ENCODE measurements at places on chromosomes 1 and 21. TPM values are rescaled to one million over a fixed set of nuclear protein-coding genes. Genes with fewer than 3 reads are reported as not detected.

DNA sequence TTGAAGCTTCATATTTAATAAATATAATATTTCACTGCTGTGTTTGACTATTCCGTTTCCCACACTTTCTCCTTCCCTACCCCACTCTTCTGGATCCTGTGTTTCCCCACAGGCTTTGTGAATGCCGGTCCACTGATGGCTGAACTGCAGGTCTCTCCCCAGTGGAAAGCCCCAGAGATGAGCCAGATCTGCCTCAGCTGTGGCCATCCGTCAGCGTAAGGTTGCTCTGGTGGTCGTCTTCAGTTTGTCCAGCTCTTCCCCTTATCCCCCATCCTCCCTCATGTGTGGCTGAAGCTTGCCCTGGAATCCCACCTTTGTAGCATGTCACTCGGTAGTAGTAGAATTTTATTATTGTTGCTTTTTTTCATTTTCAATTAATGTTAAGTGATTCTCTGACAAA lies 11.4 kb downstream of the SMAP2 start:
- no peak for DNase-seq

DENND2D gene
- total RNA-seq, result 43.4 TPM

DNA sequence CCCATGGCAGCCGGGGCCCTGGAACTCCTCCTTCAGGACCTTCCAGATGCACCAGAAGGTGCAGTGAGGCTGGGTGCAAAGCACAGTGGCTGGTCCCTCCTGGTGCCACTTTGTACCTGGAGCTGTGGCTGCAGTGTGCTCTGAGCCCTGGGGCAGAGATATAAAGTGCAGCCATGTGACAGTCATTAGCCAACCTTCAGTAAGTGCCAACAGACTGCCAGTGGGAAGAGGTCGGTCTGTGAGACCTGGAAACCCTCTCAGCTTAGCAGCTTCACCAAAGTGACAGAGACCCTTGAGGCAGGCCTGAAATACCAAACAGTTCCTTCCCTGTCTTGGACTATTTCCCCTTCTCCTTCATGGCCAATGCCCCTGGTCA lies 26.7 kb upstream of the NGF start:
- no peak for DNase-seq

GRCh38 chr1:93501399-93501798 lies 53.5 kb downstream of the FNBP1L start:
- no peak for DNase-seq

GRCh38 chr1:39542924-39543323 lies 33.7 kb downstream of the PABPC4 start:
- DNase-seq, result no peak

DNA sequence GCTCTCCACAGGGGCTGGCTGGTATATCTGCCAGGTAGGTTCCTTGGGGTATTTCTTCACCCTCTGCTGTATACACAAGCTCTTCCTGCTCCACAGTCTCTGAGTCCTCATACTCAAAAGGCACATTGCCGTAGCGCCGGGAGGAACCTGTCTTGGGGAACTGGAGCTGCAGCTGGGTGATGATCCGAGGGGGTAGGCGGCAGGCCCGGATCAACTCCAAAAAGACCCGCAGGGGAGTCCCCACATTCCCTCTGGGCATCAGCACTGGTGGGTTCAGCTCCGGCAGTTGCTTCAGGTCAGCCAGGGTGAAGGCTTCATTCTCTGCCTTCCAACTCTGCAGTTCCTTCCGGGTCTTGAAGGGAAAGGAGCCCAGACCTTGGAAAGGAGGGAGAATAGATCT lies 2.9 kb downstream of the GPATCH3 start:
- DNase-seq, result no peak

DNA sequence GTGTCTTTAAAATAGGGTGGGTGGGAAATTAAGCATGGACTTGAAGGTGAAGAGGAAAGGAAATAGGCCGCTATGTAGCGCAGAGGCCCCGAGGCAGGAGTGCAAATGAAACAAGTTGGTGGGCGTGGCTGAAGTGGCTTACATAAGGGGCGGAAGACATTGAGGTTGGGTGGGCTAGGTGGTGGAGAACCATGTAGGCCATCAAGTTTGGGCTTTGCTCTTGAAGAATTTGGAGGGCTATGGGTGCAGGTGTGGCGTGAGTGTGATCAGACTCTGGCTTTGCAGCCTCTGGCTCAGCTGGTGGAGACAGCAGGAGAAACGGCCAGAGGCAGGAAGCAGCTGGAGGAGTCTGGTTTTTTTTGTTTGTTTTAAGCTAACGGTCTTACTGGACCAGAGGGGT lies 6.7 kb downstream of the SLFNL1 start:
- DNase-seq, result no peak

DNA sequence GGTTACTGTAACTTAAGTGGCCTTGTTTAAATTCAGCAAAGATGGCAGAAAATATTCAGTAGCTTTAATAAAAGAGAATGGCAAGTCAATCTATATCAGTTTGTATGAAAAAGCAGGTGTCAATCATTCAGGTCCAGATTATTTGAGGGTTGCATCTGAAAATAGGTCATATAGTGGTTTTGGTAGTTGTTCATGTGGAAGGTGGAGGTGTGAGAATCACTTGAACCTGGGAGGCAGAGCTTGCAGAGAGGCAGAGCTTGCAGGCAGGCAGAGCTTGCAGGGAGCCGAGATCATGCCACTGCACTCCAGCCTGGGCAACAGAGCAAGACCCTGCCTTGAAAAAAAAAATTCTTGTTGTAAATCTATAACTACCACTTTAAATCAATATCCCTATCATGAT lies 88.6 kb downstream of the ZSWIM5 start:
- no peak for DNase-seq

NRAS gene
- 56.3 TPM for total RNA-seq

CDCA8 gene
- total RNA-seq, result 2.0 TPM

OR2T33 gene
- not detected for total RNA-seq

LRRC3 gene
- 4.4 TPM for total RNA-seq

- no peak for DNase-seq
These were observed 171.5 kb downstream of the AJAP1 start for GRCh38 chr1:4825800-4826450.

GRCh38 chr21:45387506-45387905 lies 17.5 kb upstream of the COL18A1 start:
- no peak for DNase-seq

CCDC17 gene
- 9.5 TPM for total RNA-seq

RSPH1 gene
- 0.80 TPM for total RNA-seq

DIRAS3 gene
- total RNA-seq, result 1.4 TPM
